Myocyte (in vitro differentiated cells): ENCODE measurements at places on chromosomes 12 and 14. TPM values are rescaled to one million over a fixed set of nuclear protein-coding genes. Genes with fewer than 3 reads are reported as not detected.

The RERG gene
- total RNA-seq = 2.5 and 2.8 TPM in 2 replicates

DNA sequence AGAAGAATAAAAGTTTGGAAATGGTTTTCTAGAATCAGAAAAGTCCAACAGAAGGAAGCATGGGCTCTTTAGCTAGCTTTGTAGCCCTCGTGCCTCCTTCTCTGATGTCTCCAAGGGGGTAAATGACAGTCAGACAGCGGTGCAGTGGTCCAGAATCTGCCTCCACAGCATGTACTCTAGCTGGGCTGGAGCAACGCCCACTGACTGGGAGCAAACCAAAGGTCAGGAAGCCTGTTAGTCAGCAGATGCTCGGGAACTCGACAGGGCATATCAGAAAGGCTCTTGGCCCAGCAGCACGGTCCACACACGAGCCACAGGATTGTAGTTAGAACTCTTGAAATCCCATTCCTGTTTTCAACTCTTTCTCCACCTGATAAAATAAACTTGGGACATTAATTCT is 164.3 kb downstream of the GRIN2B start:
- DNase-seq = no peak

The KRT75 gene
- not detected in 2 replicates for total RNA-seq

DNA sequence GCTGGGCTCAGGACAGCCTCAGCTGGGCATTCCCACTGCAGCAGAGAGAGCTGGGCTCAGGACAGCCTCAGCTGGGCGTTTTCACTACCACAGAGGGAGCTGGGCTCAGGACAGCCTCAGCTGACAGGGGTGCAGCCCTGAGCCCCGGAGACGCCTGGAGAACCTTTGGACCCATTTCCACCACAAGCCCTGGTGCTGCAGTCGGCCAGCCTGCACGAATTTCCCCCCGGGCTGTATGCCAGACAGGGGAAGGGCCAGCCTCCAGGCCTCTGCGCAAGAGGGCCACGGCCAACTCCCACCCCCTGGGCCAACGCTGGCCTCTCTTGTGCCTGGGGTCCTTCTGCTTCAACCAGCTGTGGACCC is 2.6 kb upstream of the C14orf180 start:
- DNase-seq = no peak

DNA sequence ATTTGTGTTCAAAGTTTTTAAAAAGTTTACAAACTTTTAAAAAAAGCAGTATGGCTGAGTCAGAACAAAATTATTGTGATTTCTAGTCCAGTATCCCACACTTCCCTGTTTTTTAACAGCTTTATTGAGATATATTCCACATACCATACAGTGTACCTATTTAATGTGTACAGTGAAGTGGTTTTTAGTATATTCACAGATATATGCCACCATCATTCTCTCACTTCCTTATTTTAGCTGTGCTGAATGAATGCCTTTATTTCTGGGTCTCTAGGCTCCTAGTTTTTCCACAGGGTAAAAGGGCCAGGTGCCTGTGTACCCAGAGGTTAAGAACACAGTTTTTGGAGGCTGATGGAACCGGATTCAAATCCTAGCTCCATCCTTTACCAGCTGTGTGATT is 58.9 kb upstream of the SRSF5 start:
- no peak for DNase-seq

The GLIPR1L2 gene
- 0.21 and 0.91 TPM in 2 replicates for total RNA-seq

The ATL1 gene
- 5.0 and 7.4 TPM in 2 replicates for total RNA-seq

GRCh38 chr14:87067061-87067460 is 925.9 kb downstream of the GALC start:
- no peak for DNase-seq

The GLS2 gene
- total RNA-seq = not detected in 2 replicates

The PSME2 gene
- total RNA-seq = 107 and 129 TPM in 2 replicates

DNA sequence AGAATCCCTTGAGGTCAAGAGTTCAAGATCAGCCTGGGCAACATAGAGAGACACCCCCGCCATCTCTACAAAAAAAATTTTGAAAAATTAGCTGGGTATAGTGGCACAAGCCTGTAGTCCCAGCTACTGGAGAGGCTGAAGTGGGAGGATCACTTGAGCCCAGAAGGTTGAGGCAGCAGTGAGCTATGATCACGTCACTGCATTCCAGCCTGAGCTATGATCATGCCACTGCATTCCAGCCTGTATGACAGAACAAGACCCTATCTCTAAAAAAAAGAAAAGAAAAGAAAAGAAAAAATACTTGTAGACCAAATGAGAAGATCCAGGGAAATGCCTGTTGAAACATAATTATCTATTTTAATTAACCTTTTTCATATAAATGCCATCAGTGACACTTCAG is 93.8 kb upstream of the MDM1 start:
- DNase-seq = no peak

The SAMD4A gene
- total RNA-seq = 41.3 and 83.2 TPM in 2 replicates

DNA sequence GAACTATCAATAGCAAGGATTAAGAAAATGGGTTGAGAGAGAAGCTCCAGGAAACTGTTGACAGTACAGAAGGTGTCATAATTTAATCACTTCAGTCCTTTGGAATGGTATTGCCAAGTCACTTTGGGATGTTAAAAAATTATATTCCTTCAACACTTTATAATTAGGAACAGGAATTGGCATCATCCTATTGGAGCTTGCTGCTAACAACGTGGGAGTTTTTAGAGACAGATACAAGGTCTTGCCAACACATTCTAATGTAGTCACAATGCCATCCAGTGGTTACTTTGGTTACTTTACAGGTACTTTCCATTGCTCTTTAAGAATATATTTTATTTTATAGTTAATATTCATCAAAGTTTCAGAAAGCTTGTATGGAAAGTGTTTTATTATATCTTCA is 310.1 kb downstream of the SYT1 start:
- peak; percentile 52 for DNase-seq

DNA sequence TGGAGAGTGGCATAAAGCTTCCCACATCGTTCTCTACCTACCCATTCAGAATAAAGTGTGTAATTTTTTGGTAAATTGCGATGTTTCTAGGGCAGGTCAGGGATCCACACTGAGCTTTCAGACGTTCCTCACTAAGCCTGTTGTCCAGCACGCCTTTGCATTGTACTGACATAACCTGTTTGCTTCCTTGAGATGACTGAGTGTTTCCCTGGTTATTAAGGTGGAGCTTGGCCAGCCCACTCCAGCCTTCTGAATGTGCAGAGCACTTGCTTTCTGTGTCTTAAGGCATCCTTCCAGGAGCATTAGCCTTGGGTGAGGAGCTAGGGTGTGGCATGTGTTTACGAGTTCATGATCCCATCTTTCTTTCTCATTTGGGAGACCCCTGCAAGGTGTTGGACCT is 96.4 kb downstream of the TMEM260 start:
- no peak for DNase-seq

DNA sequence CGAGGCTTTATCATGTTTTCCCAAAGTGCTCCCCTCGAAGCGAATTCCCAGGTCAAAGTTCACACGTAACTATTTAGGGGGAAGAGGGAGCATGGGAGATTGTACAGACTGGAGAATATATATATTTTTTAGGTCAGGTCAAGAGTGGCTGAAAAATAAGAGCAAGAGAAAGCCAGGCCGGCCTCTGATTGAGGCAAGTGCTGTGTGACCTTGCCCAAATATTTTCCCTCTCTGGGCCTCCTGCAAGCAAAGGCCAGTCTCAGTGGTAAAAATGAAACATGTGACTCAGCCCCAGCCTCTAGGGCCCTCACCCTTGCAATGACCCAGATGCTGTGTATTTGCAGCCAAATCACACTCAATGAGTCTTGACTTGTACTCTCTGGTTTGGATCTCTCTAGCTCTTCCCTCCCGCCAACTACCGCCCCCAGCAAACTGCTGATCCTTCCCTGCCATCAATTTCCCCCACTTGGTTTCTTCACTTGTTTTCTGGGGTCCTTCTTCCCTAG is 34.1 kb downstream of the SMUG1 start:
- no peak for DNase-seq

The CRIP1 gene
- total RNA-seq = 0.99 and 2.6 TPM in 2 replicates

- DNase-seq = no peak
These were observed 15.6 kb downstream of the CCDC198 start for GRCh38 chr14:57478050-57478449.

GRCh38 chr14:92633724-92634123 is 114.7 kb downstream of the LGMN start:
- DNase-seq = no peak

- DNase-seq = peak; percentile 68
These were observed 366 bp downstream of the LPCAT3 start for GRCh38 chr12:7017870-7018349.

The DTX1 gene
- 0.13 TPM in 1 of 2 replicates, not detected in the other for total RNA-seq

- DNase-seq = no peak
These were observed 18.0 kb downstream of the LRCOL1 start for GRCh38 chr12:132592282-132592970.

The C14orf132 gene
- total RNA-seq = 30.2 and 35.7 TPM in 2 replicates

DNA sequence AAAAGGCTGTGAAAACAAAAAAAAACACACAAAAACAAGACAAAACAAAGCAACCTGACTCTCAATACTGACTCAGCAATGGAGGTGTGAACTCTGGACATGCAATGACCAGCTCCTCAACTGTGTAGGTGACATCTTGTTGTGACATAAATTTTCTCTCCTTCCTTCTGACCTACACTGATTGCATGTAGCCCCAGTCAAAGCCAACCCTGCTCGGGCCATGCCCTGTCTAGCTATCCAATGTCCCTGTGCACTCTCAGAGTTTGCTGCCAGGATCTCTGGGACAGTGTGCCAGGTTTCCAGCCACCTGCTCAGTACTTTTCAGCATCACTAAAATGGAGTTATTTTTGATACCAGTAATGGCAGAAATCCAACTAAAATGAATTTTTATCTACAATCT is 18.9 kb upstream of the CRACR2A start:
- DNase-seq = no peak

DNA sequence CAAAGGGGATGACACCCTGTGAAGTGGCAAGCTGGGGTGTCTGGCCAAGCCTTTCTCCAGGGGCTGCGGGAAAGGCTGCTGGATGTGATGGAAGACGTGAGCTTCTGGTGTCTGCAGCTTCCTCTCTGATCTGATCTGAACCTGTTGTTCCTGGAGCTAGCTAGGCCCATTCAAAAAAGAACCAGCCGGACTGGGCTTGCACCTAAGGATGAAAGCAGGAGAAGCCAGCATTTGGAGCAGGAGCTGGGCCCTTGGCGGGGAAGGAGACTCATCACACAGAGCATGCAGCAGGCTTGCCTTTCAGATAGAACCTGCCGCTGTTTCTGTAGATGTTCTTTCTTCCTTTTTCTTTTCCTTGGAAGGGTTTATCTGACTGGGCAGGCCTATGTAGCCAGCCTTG is 9.5 kb downstream of the RPH3A start:
- no peak for DNase-seq

DNA sequence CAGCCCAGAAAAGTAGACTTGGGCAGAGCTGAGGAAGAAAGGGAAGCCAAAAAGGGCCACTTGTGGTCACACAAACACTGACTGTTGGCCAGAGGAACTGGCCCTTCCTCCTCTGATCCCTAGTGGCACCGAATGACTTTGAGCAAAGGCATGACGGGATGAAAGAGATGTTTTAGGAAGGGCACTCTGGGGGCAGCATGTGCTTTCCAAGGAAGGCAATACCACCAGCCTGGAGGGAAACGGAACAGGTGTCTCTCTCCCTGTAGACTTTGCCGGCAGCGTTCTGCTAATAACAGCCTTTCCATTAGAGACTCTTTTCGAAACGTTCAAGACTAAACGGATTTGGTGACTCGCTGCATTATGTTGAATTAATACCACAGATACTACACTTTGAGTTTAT is 12.3 kb upstream of the FBXO21 start:
- DNase-seq = peak; percentile 60
